ENCODE measurements at places on chromosomes 12 and 14.
A peak's percentile ranks its signal among the peaks of the same experiment; 100 is the strongest.

- DNase-seq: no peak
Observed at GRCh38 chr12:67714648-67715047, 66.1 kb downstream of the DYRK2 start.

DNA sequence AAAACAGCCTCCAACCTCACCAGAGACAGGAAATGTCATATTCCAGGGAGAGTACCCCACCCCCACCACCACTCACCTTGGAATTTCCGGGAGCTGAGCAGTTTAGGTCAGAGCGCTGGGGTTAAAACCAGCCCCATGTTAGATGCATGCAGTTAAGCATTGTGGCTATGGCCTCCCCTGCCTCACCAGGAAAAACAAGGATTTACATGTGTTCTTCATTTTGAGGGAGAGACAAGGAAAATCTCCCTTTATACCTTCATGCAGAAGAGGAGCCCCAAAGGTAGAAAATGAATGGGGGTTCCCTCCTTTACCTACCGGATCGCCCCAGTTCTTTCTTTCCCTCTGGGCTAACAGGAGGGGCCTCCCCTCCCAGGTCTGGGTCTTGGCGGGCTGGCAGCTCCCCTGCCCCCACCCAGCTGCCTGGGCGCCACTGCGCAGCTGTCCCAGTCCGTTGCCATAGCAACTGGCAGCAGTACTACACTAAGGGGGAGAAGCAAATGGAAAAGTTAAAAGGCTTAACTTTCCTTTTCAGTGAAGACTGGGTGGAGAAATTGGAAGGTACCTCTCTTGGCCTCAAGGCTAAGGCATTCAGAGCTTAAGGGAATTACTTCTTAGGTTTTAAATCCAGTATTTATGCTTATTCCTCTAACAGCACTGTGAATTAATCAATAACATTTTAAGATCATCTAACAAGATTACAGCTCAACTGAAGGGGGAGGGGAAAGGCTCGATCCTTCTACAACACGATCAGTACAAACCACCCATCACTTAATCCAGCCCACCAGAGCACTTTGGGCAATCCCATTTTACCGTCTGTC lies 20.5 kb downstream of the CBX5 start:
- DNase-seq: peak; percentile 27

DNA sequence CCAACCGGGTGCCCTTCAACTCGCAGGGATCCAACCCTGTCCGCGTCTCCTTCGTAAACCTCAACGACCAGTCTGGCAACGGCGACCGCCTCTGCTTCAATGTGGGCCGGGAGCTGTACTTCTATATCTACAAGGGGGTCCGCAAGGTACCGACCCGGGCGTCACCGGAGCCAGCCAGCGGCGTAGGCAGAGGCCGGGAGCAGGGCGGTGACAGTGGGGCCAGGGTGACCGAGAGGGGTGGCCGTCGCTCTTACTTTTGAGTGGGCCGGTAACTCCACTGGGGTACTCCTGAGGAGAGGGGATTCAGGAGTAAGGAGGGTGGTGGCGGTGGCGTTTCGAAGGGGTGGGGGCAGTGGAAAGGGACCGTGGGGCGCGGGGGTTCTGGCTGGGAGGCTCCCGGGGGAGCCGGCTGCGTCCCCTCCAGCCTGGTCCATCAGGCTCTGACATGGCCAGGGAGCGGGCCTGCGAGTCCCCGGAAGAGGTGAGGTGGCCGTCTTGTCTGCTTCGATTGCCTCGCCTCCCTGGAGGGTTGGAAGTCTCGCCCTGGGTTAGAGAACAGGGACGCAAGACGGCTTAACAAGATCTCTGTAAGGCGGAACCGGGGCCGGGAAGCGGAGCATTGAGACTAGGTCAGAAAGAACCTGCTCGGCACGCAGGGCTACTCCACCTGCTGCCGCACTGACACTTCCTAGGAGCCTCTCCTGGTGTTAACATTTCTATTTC lies 491 bp downstream of the WDR20 start:
- DNase-seq: peak; percentile 3

DNA sequence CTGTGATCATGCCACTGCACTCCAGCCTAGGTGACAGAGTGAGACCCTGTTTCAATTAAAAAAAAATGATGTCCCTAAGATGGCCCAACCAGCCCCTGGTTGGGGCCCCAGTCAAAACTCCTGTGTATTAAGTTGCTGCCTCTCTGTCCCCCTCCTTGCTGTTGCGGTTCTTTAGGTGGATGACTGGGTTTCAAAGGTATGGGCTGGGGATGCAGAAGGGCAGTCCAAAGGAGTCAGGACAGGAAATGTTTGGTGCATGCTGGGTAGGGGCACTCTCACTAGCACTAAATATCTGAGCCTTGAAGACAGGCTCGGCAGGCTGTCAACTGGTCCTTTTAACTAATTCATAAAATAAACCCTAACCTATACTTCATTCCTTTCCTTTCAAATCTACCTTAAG lies 12.0 kb upstream of the PIP4K2C start:
- DNase-seq: no peak

DNA sequence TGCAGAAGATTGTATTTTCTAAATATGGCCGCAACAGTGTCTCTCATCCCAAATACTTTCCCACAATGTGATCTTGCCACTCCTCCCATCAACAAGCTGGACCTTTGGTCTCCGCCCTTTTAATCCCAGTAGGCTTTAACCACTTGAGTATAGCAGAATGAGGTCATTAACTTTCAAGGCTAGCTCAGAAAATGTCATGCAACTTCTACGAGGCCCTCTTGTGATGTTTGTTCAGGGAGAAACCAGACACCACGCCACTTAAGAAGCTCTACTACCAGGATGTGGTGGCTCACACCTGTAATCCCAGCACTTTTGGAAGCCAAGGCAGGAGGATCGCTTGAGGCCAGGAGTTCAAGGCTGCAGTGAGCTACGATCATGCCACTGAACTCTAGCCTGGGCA lies 20.1 kb upstream of the OR6J1 start:
- DNase-seq: no peak

DNA sequence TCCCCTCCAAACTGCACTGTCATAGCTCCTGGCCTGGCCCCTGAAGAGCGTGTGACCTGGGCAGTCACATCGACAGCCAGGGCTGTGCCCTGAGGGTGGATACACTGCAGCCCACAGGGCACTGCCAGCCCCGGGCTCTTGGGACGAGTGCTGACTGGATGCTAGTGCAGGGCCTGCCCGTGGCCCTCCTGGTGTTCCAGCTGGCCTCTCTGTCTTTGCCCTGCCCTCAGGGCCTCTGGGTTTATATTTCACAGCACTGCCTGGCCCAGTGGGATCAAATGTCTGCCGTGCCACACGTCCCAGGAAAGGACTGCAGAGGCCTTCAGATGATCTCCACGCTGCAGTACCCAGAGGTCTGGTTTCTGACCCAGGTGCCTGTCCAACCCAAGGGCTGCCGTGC lies 10.1 kb upstream of the CCDC197 start:
- DNase-seq: no peak

DNA sequence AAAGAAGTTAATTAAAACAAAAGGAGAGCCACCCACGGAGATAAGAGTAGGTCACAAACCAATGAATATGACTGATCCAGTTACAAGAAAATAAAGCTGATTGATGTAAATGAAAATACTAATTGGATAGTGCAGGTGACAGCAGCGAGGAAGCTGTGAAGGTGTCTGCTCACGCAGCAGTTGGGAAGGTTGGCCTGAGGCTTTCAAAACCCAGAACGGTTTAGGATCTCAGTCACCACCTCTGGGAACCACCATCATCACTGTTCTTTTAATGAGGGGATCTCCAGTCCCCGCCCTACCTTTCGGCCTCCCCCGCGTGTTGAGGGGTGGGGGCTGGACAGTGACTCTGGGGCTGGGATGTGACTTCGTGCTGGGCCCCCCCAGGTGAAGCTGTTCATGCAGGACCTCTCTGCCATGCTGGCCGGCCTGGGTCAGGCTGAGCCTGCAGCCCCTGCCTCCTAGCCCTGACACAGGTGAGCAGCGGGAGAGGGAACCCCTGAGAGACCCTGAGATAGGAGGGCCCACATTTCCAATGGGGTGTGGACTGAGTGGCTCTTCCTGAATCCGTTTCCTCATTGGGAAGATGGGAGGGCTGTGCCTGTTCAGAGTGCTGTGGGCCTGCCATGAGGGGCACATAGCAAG lies 7.8 kb downstream of the CFAP73 start:
- no peak for DNase-seq

- DNase-seq: no peak
Observed at GRCh38 chr12:66694666-66695613, 16.1 kb upstream of the GRIP1 start.

DNA sequence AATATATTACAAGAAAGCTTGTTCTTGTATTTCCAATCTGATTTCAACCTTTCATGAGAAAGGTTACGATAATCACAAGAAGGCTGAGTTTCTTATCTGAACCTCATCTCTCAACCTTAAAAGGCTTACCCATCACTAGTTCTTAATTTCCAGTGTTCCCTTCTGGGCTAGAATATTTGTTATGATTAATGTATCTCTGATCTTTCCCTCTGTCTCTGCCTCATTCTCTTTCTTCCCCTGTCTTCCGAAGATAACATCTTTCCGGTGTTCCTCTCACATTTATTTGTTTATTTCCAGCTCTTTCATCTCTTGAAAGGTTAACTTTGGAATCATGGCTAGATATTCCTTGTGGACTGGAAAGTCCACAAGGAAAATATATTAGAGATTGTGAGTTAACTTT lies 255.9 kb downstream of the SLC6A15 start:
- no peak for DNase-seq

DNA sequence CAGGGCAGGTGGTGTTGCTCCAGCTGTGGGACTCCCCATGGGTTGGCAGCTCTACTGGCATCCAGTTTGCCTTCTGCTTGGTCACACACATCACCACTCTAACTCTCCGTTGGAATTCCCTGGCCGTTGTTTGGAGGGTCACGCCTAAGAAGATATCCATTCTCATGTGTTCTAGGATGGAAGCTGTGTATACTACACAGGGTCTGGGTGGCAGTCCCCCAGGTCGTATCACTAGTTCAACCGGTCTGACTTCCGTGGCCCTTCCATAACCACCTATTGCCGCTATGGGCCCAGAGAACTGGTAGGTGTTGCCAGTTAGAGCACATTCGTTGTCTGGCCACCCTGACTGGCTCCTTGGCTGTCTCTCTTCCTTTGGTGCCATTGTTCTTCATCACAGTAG lies 456.3 kb downstream of the TMEM121 start:
- no peak for DNase-seq

DNA sequence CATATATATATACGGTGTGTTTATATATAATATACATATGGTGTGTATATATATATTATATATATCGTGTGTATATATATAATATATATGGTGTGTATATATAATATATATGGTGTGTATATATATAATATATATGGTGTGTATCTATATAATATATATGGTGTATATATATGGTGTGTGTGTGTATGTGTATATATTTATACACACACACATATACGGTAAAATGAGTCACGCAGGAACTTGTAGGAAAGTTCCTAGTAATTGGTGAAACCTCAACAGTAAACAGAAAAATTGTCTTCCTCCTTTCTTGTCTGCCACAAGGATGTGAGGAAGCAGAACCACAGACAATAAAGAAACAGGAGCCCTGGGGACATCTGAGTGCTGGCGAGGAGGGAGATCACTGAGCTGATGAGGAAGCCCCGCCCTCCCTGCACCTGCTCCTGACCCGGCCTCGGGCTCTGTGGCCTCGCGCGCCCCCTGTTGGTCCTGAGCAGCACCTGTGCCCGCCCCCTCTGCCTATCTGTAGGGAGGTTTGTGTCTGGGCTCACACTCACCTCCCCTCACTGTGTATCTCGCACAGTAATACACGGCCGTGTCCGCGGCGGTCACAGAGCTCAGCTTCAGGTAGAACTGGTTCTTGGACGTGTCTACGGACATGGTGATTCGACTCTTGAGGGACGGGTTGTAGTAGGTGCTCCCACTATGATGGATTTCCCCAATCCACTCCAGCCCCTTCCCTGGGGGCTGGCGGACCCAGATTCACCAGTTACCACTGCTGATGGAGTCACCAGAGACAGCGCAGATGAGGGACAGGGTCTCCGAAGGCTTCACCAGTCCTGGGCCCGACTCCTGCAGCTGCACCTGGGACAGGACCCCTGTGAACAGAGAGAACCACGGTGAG lies 1079.4 kb downstream of the TMEM121 start:
- peak; percentile 81 for DNase-seq

DNA sequence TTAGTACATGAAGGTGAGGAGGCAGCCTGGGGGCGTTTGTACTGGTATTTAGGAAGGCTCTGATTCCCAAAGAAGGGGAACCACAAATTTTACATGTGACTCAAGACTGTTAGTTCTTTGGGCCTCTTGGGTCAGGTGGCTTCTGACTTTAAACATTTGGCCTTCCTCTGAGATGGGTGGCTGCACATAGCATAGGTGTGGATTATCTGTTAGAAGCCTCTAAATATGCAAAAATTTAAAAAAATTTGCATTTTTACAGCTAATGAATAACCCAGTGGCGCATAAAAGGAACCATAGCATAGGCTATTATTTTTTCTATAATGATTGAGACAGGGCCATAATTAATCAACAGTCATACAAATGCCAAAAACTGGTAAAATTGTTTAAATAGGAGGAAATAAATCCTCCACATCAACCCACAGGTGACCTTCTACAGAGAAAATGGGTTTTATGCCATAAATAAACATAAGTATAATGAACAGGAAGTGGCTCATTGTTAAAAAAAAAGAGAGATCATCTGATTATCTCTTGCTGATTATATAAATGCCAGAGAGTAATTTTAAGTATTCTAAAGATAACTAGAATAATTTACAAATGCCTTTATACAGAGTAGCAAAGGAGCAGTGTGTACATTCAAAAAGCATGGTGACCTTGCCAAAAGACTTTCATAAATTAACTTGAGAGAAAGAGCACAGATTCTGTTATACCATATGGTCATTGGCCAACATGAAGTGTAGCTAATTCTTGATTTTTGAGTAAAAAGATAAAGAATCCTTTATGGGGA lies 284.2 kb upstream of the ATP2B1 start:
- no peak for DNase-seq

- no peak for DNase-seq
Observed at GRCh38 chr12:59030415-59030814, 110.1 kb upstream of the LRIG3 start.

- no peak for DNase-seq
Observed at GRCh38 chr12:27766587-27766986, 13.4 kb upstream of the KLHL42 start.

GRCh38 chr12:93011100-93011499 lies 82.0 kb upstream of the EEA1 start:
- no peak for DNase-seq

DNA sequence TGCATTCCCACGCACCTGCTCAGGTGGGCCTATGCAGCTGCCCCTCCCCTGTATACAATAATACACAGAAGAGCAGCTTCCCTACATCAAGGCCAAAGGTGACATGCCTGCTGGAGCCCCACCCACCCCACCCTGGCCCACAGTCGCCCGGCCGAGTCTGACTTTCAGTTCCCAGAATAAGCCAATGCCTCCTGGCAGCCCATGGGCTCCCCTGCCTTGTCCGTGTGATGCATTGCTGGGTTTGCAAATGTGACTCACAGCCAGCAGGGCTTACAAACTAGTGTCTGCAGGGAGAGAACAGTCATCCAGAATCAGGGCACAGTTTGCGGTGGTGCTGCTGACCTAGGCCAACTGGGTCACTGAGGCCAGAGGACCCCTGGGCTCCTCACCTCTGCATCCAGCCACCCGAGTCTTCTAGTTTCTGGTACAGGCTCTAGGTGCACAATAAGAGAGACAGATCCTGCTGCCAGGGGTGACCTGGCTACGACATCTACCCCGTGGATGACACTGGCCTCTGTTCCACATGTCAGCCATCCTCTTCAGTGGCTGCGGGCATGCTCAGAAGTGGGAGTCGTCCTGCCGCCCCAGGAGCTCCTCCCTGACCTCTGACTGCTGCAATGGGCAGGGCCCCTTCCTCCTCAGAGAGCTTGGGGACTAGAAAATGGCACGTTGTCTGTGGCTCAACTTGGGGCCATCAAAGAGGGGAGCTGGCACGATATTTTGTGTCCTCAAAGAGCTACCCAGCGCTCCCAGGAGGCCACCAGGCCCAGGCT lies 84.5 kb downstream of the CHGA start:
- no peak for DNase-seq
